ENCODE measurements at places on chromosomes 16 and 17.

DNA sequence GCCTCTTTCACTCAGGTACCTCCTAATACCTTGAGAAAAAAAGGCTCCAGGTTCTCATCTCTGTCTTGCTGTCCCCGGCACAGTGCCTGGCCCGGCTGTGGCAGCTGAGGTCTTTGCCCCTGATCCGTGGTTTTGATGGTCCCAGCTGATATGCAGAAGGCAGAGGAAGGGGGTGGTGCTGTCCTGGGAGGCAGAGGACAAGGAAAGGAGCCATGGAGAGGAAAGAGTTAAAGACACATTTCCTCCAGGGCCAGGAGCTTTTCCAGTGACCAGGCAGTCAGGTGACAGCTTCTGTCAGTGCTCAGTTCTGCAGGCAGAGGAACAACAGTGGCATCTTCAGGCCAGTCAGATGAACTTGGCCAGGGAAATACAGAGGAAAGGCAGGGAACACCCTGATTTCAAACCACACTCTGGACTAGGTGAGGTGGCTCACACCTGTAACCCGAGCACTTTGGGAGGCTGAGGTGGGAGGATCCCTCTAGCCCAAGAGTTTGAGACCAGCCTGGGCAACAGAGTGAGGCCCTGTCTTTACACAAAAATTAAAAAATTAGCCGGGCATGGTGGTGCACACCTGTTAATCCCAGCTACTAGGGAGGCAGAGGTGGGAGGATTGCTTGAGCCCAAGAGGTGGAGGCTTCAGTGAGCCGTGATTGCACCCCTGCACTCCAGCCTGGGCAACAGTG is 3.3 kb upstream of the COG1 start:
- no peak for DNase-seq

DNA sequence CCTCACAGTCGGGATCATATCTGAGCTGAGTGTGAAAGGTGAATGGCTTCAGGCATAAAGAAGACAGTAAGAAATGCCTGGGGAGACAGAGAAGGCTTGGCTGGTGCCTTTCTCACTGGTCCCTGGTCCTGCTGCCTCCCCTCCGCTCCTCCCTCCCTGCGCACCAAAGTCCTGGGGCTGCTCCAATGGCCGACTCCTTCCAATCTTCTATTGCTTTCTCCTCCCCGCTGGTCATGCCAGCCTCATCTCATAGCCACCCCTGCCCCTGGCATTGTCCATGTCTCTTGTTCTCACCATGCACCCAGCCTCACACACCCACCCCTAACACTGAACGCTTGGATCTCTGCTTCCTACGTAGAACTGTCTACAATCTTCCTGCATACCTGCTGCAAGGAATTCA is 18.0 kb downstream of the TLE7 start:
- no peak for DNase-seq

DNA sequence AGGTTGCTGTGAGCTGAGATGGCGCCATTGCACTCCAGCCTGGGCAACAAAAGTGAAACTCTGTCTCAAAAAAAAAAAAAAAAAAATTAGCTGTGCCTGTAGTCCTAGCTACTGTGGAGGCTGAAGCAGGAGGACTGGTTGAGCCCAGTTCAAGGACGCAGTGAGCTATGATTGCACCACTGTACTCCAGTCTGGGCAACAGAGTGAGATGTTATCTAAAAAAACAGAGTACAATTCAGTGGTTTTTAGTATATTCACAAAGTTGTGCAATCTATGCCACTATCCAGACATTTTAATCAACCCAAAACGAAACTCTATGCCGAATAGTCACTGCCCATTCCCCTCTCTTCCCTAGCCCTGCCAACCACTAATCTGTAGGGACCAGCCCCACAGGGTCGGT is 25.1 kb downstream of the C16orf54 start:
- DNase-seq: no peak

- DNase-seq: no peak
Measured at GRCh38 chr16:25126820-25127232, 15.3 kb downstream of the LCMT1 start.

GRCh38 chr17:56347639-56348038 is 194.4 kb downstream of the ANKFN1 start:
- DNase-seq: no peak

- DNase-seq: peak; percentile 57
Measured at GRCh38 chr17:82647593-82648164, 565 bp downstream of the WDR45B start.

DNA sequence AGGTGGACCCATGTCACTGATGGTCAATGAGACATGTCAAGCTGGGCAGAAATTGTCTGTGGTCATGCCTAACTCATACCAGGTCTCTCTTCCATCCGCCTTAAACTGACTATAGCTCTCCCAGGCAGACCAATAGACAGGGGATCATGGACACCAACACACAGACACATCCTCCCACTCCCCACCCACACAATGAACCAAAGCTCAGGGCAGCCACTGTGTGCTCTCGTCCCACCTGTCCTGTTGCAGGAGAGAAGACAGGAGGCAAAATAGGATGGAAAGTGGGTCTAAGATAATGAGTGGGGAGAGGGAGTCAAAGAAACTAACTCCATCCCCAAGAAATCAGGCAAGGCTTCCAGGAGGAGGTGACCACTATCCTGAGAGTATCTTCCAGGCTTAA is 3.2 kb downstream of the PYY start:
- DNase-seq: no peak

- no peak for DNase-seq
Measured at GRCh38 chr16:81864646-81865382, 85.7 kb downstream of the PLCG2 start.

GRCh38 chr16:87679593-87680271 is 77.4 kb downstream of the JPH3 start:
- DNase-seq: no peak

DNA sequence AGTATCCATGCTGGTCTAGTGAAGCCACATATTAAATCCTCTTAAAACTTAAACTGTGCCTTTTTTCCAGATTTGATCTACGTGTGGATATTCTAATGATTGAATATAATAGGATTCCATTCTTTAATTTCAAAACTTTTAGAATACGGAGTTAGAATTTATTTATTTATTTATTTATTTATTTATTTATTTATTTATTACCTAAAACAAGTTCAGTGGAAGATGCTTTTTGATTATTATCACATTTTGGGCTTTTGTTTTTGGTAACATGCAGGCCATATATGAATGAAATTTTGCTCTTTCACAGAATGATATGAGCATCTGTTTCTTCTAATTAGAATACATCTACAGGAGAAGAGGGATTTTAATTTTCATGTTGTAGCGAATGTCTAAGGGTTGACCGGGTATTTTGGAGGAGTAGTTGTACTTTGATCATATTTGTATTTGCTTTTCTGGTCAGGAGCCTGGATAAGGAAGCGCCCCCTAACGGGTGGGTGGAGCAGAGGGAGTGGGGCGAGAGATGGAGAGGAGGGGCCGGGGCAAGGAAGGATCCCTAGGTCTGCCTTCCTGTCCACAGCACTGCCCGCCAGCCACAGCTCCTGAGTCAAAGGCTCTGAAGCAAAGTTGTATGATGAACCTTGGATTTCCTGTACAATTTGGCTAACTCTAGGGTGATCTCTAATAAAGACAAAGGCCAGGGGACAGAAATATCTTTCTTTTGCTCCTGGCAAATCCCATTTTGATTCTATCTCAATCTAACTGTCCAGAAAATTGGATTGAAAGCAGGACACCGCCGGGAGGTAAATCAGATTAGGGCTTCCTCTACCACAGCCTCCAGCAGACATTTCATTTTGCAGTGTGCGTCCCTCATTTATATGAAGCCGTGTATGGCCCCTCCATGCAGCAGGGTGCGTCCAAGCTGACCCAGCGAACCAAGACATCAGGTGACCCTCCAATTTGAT is 149.1 kb downstream of the PRKCA start:
- DNase-seq: peak; percentile 81

DNA sequence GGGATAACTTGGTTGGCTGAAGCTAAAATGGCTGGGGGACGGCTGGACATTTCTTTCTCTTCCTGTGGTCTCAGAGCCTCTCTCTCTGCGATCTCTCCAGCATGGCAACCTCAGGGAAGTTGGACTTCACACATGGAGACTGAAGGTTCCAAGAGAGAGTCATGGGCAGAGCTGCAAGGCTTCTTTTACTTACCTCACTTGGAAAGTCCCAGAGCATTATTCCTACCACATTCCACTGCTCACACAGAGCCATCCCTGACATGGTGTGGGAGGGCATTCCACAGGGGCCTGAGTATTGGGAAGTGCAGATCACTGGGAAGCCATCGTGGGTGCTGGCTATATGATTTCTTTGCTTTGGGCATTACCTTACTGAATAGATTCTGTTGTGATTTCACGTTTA is 9.8 kb upstream of the SLC6A2 start:
- DNase-seq: no peak

DNA sequence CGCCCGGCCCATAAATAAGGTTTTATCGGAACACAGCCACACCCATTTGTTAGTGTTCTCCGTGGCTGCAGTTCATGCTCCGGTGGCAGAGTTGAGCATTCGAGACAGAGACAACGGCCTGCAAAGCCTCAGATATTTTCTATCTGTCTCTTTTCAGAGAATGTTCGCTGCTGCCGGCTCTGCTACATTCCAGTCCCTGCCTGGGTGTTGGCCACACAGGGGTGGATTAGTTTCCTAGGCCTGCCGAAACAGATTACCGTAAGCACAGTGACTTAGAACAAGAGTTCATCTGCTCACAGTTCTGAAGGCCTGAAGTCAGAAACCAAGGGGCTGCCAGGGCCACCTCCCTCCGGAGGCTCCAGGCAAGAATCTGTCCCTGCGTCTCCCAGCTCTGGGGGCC is 19.1 kb upstream of the GSG1L start:
- DNase-seq: no peak

- DNase-seq: no peak
Measured at GRCh38 chr16:50819706-50820105, 77.8 kb downstream of the CYLD start.

- no peak for DNase-seq
Measured at GRCh38 chr16:4433914-4434787, 8.5 kb downstream of the DNAJA3 start.

DNA sequence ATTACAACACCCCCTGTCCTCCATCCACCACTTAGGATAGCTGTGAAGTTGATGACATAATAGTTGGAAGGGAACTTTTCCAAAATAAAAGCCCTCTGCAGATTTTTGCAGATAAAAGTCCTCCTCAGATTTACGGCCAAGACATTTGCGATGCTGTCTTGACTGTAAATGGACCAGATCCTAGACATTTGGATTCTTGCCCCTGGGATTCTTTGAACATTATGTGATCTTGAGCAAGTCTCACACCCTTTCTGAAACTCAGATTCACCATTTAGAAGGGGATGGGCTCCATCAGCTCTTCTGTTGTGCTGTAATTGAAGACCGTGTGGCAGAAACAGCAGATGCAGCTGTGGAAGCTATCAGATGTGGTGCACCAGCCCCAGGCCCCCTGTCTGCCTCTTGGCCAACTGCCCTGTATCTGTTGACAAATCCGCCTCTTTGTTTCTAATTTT is 153.9 kb upstream of the CACNG3 start:
- DNase-seq: no peak

GRCh38 chr17:77618173-77618572 is 340.3 kb upstream of the TNRC6C start:
- peak; percentile 28 for DNase-seq

DNA sequence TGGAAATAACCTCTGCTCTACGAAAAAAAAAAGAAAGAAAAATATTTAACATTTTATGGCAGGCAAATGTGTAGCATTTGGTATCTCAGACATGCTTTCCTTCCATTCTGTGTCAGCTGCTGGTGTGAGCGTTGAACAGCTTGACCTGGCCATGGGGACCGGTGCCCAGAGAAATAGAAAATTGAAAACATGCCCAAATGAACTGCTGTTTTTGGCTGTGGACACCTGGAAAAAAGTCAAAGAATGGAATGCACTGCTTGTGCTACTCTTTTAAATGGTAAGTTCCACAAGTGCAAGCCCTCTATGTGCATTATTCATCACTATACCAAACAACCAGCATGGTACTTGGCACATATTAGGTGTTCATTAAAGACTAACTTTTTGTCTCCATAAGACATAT is 127.2 kb downstream of the CDH8 start:
- no peak for DNase-seq

- no peak for DNase-seq
Measured at GRCh38 chr17:38898291-38898679, 27.1 kb upstream of the LASP1NB start.

GRCh38 chr16:85674418-85674755 is 14.4 kb downstream of the GINS2 start:
- DNase-seq: no peak

DNA sequence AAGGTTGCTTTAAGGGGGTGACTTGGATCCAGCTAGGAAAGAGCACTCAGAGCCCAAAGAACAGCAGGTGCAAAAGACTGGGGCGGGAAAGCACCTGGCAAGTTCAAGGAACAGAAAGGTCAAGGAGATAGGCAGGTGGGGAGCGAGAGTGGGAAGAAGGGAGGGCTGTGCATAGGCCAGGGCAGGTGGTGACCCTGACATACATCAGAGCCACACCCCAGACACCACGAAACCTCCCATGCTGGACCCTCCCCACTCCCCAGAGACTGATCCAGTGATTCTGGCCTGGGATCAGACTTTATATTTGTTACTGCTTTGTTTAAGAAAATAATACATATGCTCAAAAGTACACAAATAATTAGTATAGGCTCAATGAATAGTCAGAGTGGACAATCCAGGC is 48.5 kb upstream of the RBFOX3 start:
- DNase-seq: no peak

GRCh38 chr16:67157892-67158635 is 1.6 kb downstream of the TRADD start:
- DNase-seq: no peak

DNA sequence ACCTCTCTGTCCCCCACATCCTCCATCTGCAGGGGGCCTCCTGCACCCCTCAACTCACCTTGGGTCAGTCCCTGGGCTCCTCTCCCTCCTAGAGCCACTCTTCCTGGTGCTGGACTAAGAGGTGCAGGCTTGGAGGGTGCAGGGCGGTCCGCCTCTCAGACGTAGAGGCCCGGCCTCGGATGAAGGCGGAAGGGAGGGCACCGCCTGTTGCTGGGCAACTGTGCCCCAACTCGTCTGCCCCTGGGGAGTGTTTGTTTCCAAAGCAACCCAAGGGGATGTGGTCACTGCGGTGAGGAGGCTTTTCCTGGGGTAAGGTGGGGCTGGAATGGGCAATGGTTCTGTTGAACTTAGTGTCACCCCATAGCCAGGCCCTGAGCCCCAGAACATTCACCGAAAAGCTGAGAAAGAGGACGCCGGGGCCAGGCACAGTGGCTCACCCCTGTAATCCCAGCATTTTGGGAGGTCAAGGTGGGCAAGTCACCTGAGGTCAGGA is at the start of gene C16orf54:
C16orf54 (minus strand) TSS at position 138 of the 493 bp plus-strand sequence. CDS start 1,039 bp downstream, outside the sequence.
- DNase-seq: peak; percentile 67

GRCh38 chr16:49556606-49557446 is 183.2 kb downstream of the C16orf78 start:
- no peak for DNase-seq

DNA sequence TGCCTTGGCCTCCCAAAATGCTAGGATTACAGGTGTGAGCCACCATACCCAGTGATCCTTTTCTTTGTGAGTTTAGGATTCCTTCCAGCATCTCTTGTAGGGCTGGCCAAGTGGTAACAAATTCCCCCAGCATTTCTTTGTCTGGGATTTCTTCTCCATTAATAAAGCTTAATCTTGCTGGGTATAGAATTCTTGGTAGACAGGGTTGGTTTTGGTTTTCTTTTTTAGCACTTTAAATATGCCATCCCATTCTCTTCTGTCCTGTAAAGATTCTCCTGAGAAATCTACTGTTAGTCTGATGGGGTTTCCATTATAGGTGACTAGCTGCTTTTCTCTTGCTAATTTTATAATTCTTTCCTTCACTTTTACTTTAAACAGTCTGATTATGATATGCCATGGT is 173.0 kb upstream of the TOM1L1 start:
- no peak for DNase-seq

Measured in right lobe of liver (tissue), 6 donors.